ENCODE measurements at places on chromosomes 1 and 21. TPM values are rescaled to one million over a fixed set of nuclear protein-coding genes. Genes with fewer than 3 reads are reported as not detected.

The SMCP gene
- total RNA-seq, result not detected

The DCST1 gene
- total RNA-seq, result not detected

The ZNF683 gene
- total RNA-seq, result 2.4 TPM

The CMPK1 gene
- 115 TPM for total RNA-seq

The KIRREL1 gene
- not detected for total RNA-seq

The CELA2A gene
- not detected for total RNA-seq

The OR2T11 gene
- total RNA-seq, result not detected

The TTC24 gene
- total RNA-seq, result 41.3 TPM

The TSPAN2 gene
- 0.68 TPM for total RNA-seq

The RXFP4 gene
- total RNA-seq, result not detected

The MATN1 gene
- total RNA-seq, result 0.47 TPM

The JAM2 gene
- total RNA-seq, result 0.19 TPM

The HORMAD1 gene
- total RNA-seq, result 0.73 TPM

The RYR2 gene
- total RNA-seq, result not detected

The EIF2D gene
- 61.7 TPM for total RNA-seq

The KRTAP13-2 gene
- total RNA-seq, result not detected

The LDLRAD2 gene
- total RNA-seq, result not detected

The CHML gene
- 24.0 TPM for total RNA-seq

- DNase-seq, result no peak
These were observed 121.8 kb upstream of the TNFSF4 start for GRCh38 chr1:173328961-173329360.

DNA sequence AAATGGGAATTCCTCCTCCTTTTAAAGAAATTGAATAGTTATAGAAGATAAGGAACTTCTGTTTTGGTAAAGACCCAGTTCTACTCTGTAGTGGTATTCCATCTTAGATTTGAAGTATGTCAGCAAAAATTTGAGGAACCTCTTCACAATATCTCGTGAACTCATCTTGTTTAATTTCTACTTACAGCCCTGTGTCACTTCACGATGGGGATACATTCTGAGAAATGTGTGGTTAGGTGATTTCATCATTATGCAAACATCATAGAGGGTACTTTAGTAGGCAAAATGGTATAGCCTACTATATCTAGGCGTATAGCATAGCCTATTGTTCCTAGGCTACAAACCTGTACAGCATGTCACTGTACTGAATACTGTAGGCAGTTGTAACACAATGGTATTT is 36.0 kb downstream of the ALG6 start:
- no peak for DNase-seq

- DNase-seq, result no peak
These were observed 7.5 kb downstream of the MRAP start for GRCh38 chr21:32306021-32306780.

GRCh38 chr1:176551146-176551545 is 88.2 kb downstream of the PAPPA2 start:
- no peak for DNase-seq

GRCh38 chr1:184583849-184584248 is 170.8 kb downstream of the EDEM3 start:
- no peak for DNase-seq

DNA sequence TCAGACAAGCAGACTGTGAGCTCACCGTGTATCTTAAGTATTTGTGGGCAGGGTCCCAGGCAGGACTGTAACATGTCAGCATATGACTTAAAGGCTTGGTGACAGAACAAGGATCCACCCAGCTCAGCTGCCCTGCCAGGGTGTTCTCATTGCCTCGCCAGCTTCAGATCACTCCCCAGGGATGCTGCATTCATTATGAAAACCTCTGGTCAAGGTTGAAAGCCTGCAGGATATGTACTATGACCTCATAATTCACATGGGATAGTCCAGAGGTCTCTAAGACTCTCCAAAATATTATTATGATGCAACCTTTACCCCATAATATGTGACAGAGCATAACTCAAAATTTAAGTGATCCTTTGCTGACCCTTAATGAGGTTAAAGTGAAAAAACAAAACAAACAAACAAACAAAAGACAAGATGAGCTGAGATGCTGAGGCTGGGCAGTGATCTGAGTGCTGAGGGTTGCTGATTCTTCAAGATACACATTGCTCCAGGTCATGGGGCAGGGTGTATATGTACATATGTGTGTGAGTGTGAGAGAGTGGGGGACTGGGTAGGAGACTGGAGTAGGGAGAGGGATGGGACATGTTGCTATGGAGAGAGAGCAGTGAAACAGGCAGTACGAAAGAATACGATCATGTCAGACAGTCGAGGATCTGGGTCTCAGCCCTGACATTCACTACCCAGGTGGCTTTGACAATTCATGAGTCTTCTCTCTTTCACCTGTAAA is 98.8 kb upstream of the DUSP10 start:
- DNase-seq, result no peak

DNA sequence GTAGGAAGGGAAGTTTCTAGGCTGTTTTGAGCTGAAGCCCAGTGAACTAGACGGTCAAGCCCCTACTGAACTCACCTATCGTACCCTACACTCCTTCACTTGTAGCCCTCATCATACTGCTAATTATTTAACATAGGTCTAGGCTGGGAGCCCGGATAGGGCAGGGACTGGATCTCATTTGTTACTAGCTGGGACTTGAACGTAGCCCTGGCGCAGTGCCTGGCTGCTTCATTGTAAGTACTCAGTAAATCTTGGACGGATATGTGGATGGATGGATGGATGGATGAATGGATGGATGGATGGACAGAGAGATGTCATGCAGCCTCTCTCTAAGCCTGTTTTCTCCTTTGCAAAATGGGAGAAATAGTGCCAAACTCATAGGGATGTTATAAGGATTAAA is 129.2 kb downstream of the EPHB2 start:
- no peak for DNase-seq

GRCh38 chr1:9809100-9809510 is 14.7 kb downstream of the CLSTN1 start:
- DNase-seq, result no peak

DNA sequence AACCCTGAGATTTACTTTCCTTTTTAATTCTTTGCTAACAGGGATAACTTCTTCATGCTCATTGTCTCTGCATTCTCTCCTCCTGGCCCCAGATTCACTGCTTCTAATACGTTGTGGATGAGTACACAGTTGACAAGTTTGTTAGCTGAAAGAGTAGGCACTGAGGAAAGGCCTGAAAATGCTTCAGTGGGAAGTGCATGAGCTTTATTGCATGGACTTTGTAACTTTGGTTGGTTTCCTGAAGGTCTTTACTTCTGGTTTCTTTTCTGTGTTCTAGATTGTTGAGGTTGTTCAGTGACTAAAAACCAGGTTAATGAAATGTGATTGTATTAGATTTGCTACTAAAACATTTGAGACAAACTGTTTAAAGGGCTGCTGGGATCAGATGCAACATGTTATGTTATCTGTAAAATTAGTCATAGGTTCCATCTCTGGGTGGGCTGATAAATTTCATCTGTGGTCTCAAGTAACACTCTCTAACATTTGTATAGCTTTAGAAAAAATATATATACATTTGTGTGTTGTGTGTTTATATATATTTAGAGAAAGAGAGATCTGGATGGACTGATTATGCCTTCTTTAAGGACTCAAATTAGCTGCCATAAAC is 19.1 kb downstream of the LRIG2 start:
- DNase-seq, result no peak

- no peak for DNase-seq
These were observed 170.1 kb downstream of the CRB1 start for GRCh38 chr1:197438010-197438790.

GRCh38 chr1:74964508-74965102 is 169.6 kb upstream of the LHX8 start:
- no peak for DNase-seq

GRCh38 chr1:30373471-30374399 is 349.6 kb downstream of the MATN1 start:
- no peak for DNase-seq

- DNase-seq, result no peak
These were observed 10.5 kb downstream of the PCSK9 start for GRCh38 chr1:55049914-55050278.

DNA sequence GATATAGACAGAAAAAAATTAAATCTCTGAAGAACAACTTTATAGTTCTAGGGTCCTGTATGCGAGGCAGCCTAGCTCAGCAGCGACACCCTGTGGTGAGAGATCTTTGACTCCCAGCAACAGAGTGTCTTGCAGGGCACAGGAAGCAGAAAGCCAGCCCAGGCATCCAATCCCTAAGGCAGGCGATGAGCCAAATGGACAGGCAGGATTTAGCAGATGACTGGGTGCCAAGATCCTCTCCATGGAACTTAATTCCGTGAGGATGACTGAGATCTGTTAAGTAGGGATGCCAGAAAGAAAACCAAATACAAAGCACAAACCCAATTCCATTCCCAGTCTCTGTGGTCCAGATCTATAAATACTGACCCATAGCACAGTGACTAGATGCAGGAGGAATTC is 38.8 kb downstream of the HLCS start:
- peak; percentile 56 for DNase-seq

GRCh38 chr1:9111357-9111691 is 17.6 kb downstream of the GPR157 start:
- DNase-seq, result no peak

- no peak for DNase-seq
These were observed 135.5 kb downstream of the MIS18A start for GRCh38 chr21:32143241-32143939.

DNA sequence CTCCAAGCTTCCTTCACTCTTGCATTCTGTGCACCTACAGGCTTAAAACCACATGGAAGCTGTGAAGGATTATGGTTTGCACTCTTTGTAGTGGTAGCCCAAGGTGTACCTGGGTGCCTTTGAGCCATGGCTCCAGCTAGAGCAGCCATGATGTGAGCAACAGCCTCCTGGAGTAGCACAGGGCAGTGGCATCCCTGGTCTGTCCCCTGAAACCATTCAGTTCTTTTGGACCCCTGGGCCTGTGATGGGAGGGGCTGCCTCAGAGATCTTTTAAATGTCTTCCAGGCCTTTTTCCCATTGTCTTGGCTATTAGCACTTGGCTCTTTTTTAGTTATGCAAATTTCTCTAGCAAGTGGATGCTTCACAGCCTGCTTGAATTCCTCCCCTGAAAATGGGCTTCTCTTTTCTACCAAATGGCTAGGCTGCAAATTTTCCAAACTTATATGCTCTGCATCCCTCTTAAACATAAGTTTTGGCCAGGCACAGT is 47.4 kb downstream of the CLCA4 start:
- no peak for DNase-seq

DNA sequence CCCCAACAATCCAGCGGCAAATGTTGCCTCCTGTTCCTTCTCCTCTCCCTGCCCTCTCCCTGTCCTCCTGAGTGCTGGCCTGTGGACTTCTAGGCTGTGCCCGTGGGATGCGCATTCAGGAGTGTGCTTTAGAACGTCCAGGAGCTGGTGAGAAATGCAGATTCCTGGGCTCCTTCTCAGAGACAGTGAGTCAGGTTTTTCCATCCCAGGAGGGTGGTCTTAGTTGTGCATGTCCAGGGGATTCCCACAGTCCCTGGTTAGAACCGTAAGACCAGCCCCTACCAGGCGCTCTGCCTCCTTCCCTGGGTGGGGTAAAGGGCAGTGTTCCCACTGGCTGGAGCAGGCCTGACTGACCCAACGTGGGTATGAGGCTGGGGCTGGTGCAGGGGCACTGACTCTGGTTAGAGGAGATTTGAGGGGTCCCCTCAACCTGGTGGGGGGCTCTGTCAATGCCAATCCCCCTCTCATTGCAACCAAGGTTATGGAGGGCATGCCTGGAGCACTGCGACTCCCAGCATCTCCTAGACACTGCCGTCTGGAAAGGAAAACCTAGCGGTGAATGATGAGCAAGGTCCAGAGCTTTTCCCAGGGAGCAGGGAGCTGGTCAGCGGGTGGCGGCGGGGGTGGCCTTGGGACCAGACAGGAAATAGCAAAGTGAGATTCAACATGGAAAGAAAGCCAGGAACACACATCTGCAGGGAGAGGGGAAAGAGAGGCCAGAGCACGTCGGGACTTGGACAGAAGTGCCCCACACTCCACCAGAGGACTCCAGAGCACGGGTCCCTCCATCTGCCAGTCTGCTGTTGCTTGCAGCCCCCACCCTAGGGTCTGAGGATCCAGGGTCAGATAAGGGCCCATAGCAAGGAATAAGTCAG is 38.5 kb downstream of the HSPG2 start:
- DNase-seq, result no peak

- DNase-seq, result no peak
These were observed 7.4 kb downstream of the POFUT2 start for GRCh38 chr21:45280178-45280821.

GRCh38 chr1:84754386-84754703 is 64.1 kb upstream of the SSX2IP start:
- no peak for DNase-seq

- DNase-seq, result no peak
These were observed 23.9 kb downstream of the GPR161 start for GRCh38 chr1:168112673-168113305.

DNA sequence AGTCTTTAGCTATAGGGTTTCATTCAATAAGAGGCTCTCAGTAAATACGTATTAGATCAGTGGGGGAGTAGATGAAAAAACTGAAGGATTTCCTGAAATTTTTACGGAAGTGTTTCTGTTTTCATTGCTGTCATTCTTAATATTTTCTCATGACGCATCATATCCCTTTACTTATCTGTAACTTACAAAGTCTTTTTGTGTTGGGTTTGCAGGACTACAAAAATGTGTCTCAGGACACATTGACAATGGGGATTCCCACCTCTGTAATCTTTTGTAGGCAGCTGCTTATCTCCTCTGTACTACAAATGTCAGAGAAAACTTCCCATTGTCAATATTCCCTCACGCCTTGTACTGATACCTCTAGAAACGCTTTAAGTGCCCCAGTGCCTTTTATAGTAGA is 35.5 kb downstream of the CRP start:
- no peak for DNase-seq

DNA sequence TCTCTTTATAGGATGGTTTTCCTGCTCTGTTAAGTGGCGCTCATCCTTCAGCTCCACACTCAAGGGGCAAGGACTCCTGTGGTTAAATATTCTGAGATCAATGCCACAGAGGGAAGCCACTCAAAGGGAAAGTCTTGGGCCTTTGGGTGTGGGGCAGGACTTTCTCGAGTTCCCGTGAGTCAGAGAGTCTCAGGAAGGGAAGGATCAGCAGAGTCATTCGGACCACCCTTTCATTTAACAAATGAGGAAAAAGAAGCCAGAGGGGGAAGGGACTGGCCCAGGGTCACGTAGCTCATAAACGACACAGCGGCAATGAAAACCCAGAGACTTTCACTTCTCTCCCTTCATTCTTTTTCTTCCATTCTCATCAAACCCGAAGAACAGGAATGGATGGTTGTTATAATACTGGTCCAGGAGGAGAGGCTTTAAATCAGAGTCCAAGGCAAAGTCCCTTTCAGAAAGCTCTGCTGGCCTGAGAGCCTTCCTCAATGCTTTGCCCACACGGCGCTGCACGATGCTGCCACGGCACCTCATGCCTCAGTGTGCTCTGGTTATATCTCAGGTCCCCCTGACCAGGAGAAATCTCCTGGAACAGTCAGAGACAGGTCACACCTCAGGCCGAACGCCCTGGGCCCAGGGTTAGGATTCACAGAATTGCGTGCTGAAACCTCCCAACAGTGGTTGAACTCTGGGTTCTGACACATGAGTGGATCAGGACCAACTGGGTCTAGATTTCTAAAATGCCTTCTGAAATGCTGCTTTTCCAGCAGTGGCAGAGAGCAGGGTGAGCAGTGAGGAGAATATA is 65.3 kb downstream of the TENT5C start:
- DNase-seq, result no peak

All from naive thymus-derived CD8-positive, alpha-beta T cell (primary cell).